Cortex of kidney (tissue), 1 donor: ENCODE measurements at places on chromosomes 1 and 21.

- no peak for DNase-seq
These were observed 12.3 kb downstream of the ZRANB2 start for GRCh38 chr1:71068325-71069240.

DNA sequence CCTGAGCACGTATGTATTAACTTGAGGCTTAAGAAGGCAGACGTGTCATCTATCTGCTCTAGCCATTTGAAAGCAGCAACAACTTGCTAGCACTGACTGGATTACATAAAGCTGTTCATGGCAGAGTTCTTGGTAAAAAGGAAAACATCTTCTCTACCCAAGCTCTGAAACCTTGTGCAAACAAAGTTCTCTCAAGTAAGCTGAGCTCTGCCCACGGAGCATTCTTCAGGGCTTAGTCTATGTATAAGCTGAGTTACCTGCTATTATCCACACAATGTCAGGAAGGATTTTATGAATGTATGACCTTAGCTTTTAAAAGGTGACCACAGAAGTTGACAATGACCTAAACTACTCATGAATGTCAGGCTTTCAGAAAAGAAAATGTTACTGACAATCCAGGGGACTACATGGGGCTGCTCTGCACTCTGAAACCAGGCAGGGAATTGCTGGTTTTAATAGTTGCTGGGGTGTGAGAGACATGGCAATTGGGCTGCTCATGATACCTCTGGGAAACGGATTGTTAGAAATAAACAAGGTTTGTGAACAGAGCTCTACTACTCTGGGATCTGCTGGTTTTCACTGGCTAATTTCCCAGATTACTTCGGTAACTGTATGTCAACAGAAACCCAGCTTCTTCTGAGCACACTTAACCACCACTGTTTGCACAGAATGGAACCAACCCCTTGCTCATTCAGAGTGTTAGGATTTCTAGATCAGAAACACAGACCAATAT is 29.6 kb upstream of the CCN1 start:
- no peak for DNase-seq

DNA sequence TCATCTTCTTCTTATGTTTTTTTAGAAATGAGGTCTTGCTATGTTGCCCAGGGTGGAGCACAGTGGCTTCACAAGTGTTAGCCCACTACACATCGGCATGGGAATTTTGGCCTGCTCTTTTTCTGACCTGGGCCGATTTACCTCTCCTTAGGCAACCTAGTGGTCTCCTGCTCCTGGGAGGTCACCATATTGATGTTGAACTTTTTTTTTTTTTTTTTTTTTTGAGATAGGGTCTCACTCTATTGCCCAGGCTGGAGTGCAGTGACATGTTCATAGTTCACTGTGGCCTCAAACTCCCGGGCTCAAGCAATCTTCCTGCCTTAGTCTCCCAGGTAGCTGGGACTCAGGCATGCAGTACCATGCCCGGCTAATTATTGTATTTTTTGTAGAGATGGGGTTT is 7.5 kb downstream of the AK2 start:
- no peak for DNase-seq

DNA sequence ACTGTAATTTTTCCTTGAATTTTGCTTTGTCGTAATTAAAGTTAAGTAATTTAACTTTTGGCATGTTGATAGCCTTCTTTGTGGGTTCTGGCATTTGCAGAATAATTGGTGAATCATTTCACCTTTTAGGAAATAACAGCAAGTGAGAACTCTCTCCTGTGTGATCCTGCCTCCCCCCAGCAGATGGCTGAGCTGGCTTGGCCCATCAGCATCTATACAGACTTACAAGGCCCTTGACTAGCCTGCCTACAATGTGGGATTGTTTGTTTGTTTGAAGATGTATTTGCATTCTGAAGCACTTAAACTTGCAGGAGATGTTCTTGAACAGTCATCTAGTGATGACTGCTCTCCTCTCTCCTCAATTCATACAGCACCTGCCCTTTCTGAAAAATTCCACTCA is 55.9 kb downstream of the MACO1 start:
- DNase-seq: no peak

DNA sequence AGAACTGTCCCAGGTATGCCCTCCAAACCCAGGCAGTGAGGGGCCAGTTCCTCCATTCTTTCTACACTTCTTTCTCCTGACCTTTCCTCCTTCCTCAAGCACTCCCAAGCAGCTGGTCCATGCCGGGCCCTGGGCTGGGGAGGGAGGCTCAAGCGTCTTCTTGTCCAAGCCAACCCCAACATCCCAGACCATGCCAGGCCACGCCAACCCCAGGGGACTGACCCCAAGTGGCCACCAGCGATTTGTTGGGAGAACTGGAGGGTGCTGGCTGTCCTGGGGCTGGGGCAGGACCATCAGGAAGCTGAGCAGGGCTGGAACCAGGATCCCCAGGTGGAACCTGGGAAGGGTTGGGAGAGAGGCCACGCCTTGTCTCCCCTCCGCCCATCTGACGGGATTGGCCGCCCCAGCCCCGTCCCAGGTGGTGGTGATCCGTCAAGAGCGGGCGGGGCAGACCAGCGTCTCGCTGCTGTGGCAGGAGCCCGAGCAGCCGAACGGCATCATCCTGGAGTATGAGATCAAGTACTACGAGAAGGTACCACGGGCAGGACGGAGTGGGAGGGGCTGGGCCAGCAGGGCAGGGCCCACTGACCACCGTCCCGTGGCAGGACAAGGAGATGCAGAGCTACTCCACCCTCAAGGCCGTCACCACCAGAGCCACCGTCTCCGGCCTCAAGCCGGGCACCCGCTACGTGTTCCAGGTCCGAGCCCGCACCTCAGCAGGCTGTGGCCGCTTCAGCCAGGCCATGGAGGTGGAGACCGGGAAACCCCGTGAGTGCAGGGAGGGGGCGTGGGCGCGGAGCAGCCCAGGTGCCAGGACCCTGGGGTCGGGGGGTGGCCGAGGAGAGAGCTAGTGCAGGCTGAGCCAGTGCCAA is 29.9 kb downstream of the EPHA8 start:
- no peak for DNase-seq
